Esophagus mucosa (tissue), 1 donor: ENCODE measurements at places on chromosomes 5 and 9. TPM values are rescaled to one million over a fixed set of nuclear protein-coding genes. Genes with fewer than 3 reads are reported as not detected.

DNA sequence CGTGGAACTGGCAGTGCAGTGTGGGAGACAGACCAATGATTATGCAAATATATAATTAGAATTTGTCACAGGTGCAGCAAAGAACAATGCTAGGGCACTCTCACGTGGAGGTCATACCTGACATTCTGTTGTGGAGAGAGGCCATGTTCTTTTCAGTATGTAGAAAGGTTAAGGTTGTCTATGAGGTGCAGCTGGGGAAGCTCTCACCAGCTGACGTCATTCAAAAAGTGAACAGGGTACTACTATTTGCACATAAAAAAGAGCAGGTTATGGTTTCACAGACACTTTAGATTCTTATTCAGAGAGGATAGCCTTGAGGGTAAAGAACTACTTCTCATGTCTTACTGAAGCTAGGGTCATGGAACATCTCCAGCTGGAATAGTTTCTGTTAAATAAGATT lies 19.1 kb downstream of the SH3GL2 start:
- ATAC-seq, result no peak

GRCh38 chr5:158309088-158309807 lies 450.3 kb upstream of the CLINT1 start:
- ATAC-seq, result no peak

DNA sequence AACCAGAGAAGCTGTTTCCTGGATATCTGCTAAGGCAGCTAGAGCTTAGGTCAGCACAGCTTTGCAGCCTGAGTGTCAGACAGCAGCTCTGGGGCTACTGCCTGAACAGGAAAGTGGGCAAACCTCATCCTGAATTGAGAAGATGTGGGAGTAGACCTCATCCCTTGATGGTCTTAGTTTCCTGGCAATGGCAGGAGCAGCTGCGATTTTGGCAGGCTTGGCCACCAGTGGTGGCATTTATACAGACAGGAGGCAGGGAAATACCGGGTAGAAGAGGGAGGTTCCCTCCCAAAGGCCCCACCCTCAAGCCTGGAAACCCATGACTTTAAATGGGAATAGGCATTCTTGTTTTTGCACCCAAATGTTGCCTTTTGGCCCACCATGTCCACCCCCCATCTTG lies 69.7 kb downstream of the LIX1 start:
- ATAC-seq, result no peak

DNA sequence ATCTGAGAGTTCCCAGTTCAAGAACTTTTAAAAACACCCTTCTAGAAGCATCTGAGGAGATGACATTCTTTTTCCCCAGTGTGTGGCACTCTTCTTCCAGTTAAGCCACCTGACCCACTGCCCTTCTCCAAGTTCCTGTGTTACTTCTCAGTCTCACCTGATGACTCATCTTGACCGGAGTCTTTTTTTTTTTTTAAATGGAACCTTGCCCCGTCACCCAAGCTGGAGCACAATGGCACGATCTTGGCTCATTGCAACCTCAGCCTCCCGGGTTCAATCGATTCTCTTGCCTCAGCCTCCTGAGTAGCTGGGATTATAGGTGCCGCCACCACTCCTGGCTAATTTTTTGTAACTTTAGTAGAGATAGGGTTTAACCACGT lies 224.1 kb upstream of the DAB2 start:
- peak; percentile 78 for ATAC-seq

- ATAC-seq, result no peak
These were observed 15.2 kb downstream of the EHMT1 start for GRCh38 chr9:137634016-137634415.

GRCh38 chr5:43592363-43592762 lies 10.6 kb upstream of the NNT start:
- ATAC-seq, result no peak

GRCh38 chr5:107806705-107807104 lies 136.0 kb upstream of the EFNA5 start:
- ATAC-seq, result peak; percentile 83

DNA sequence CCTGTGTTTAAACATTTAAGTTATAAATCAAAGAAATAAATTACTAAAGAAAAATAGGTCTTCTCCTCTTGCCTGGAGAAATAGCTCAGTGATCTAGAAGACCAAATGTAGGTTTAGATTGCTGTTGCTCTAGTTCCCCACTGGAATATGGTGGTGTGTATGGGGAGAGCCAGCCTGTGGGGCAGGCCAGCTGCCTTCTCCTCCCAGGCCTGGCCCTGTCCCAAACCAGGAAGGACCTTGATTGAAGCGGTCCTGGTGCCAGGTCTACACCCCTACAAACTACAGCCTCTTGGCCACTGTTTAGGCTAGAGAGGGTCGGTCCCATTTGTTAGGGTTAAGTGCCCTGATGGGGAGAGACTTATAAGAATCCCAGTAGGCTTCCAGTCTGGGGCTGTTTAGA lies 35.4 kb downstream of the MAN2A1 start:
- ATAC-seq, result no peak

GRCh38 chr5:163205645-163206044 lies 231.8 kb upstream of the CCNG1 start:
- ATAC-seq, result no peak

DNA sequence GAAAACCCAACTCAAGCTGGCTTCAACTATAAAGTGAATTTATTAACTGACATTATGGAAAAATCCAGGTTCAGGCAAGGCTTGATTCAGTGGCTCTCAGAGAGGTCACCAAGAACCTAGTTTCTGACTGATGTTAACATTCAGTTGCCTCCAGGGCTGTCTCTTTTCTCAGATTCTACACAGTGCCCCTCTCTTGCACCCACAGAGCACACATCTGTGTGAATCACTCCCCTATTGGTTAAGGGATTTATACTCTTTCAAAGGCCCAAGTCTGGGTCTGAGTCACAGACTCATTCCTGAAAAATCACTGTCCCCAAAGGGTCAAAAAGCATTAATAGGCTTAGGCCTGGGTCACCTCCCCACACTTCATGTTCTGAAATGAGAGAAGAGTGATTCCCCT lies 6.2 kb upstream of the HAVCR2 start:
- ATAC-seq, result no peak

- no peak for ATAC-seq
These were observed 44.1 kb upstream of the STXBP1 start for GRCh38 chr9:127567730-127568617.

DNA sequence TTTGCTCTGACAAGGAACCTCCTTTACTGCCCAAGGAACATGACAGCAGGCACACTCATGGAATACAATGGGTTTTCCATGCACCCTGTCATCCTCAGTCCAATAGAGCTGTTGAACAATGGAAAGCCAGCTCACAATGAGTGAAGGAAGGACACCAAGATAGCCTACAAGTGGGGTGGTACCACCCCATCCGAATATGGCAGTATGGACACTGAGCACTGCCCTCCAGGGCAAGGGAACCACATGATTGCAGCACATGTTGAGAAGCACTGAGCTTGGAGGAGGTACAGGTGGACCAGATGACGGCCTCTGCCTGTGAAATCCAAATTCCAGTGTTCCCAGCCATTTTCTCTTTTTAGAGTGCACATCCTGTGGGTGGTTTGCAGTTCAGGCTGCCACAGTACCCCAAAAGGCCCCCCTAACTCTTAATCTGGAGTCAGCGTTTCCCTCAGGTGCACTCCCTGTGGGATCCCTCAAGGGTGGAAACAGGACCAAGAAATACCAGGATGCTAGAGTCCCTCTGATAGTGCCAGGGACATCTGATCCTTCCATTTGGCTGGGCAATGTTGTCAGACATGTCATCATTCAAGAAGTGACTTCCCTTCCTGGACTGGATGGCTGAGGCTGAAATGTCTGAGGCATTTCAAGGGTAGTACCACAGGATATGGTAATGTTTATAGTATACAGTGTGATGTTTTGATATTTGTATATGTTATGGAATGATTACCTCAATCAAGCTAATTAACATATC lies 48.9 kb downstream of the SMC2 start:
- no peak for ATAC-seq

DNA sequence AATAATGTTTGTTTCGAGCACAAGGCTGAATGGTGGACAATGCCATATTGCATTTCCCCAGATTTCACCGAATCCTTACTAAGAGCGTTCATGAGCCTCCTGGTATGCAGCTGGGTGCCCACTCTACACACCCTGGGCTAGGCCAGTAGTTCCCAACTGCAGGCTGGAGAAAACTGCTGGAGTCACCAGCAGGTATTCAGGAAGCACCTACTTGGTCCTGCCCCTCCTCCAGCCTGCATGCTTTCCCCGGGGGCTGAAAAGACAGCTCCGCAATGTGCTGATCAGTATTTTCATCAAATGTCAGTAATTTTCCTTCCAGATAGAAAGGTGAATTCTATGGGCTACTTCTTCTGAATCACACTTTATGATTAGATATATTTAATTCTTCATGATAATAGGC lies 34.4 kb downstream of the SRD5A1 start:
- no peak for ATAC-seq

GRCh38 chr5:101687349-101687985 lies 608.6 kb downstream of the SLCO4C1 start:
- ATAC-seq, result no peak

DNA sequence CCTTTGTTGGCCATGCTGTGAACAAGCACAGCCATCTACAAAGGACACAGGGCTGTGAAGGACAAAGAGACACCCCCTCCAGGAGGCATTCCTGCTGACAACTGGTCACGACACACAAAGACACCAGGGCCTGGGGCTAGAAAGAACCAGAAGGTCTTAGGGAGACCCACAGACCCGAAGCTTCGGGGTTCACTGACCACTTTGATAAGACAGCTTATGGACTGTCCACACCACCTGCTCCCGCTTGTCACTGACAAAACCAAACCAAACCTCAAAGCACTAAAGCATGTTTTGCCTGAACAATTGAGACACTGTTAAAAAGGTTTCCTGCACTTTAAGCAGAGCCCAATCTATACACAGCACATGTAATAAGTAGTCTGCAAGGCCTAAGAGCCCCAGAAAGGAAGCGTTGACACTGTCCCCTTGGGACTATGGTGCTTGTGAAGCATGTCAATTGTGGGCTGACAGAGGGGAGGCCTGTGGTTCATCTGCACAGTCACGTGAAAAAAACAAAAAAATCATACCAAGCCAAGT lies 185.0 kb downstream of the GAPVD1 start:
- peak; percentile 56 for ATAC-seq

- ATAC-seq, result no peak
These were observed 3.8 kb upstream of the PRKAA1 start for GRCh38 chr5:40801771-40802562.

DNA sequence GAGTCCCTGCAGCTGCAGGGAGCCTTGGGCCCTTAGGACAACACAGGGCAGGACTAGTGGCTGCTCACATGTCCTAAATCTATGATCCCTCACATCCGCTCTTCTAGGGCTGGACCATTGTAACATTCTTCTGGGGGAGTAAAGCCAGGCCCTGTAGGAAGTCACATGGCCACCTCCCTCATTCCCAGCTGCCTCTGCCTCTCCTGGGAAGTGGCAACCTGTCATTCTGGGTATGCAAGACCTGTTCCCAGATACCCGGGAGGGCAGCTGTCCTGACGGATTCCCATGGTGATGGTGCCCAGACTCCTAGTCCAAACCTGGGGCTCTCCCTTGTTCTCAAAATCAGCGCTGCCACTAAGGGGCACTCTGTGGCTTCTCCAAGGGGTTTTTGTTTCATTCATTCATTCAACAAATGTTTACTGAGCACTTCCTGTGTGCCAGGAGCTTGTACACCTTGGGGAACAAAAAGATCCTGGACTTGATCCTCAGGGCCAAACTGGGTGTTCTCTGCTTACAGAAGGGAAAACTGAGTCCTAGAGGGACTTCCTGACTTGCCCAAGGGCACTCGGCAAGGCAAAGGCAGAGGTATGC lies 85.6 kb downstream of the PSD2 start:
- no peak for ATAC-seq

DNA sequence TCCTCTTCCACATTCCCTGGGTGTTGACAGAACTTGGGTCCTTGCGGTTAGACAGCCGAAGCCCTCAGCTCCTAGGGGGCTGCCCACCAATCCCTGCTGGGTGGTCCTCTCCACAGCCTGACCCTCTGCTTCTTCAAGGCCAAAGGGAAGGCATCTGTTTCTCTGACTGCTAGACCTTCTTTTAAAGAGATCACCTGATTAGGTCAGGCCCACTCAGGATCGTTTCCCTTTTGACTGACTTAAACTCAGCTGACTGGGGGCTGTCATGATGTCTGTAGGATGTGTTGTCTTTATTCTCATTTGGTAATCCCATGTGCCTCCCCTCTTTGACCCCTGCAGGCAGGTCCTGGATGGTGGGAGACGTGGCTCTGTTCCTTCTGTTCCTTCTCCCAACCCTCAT lies 207.5 kb downstream of the PAX5 start:
- ATAC-seq, result no peak

DNA sequence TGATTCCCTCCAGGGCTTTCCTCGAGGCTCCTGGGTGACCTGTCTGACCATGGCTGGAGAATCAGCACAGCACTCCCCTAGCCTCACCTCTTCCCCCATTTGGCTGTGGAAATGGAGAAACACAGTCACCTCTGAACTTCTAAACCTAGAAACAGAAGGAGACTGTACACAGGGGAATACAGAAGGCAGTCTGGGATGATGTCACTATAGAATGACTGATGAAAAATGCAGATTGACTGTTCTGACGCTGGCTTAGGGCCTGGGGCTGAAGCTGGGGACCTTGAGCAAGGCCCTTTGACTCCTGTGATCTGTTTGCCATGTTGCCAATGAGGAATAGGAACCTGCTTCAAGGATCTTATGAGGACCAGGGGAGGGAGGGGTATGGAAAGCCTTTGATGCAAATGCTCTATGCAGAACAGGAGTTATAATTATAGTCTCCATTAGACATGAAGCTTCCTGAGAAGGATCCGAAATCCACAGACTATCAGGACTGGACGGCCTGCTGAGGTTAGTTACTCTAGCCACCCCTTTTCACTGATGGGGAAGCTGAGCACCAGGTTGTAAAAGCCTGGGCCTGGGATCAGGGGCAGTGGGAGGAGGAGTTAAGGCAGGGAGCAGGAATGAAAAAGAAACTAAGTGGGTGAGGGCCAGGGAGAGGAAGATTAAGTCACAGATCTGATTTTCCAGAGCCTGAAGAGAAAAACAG lies 24.4 kb upstream of the ANXA6 start:
- no peak for ATAC-seq

DNA sequence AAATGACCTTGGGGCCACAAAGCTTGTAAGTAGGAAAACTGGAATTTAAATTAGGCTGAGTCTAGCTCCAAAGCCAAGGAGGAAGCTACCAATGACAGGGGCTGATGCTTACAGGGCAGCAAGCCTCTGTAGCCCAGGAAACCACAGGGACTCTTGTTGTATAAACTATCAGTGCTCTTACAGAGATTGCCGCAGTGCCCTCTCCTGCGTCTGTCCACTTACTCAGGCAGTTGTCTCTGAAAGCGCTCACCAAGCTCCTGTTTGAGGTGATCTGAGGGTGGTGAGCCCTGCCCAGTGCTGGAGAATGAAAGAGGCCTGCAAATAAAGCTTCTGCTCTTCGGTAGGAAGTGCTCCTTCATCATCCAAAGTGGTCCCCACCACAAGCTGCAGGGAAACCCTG lies 498.8 kb downstream of the ARHGEF28 start:
- no peak for ATAC-seq

GRCh38 chr5:936149-937144 lies 43.8 kb downstream of the TRIP13 start:
- no peak for ATAC-seq

The PLPPR1 gene
- total RNA-seq, result 0.32 TPM

The WDR31 gene
- 3.7 TPM for total RNA-seq

The SURF2 gene
- 25.6 TPM for total RNA-seq

The GNA14 gene
- 0.60 TPM for total RNA-seq

The PKD2L2 gene
- total RNA-seq, result not detected

The ALDH1A1 gene
- 3.3 TPM for total RNA-seq

The PTRH1 gene
- total RNA-seq, result 7.9 TPM

The POU5F2 gene
- total RNA-seq, result 0.80 TPM

The EQTN gene
- not detected for total RNA-seq

The KIF24 gene
- 2.0 TPM for total RNA-seq

The ORM1 gene
- 1.6 TPM for total RNA-seq

The C9orf152 gene
- total RNA-seq, result 0.60 TPM
